ENCODE measurements at places on chromosomes 4 and X.

- no peak for DNase-seq
Measured at GRCh38 chr4:65617416-65617815, 52.9 kb downstream of the EPHA5 start.

GRCh38 chr4:105179539-105180401 lies 33.1 kb downstream of the TET2 start:
- no peak for DNase-seq

DNA sequence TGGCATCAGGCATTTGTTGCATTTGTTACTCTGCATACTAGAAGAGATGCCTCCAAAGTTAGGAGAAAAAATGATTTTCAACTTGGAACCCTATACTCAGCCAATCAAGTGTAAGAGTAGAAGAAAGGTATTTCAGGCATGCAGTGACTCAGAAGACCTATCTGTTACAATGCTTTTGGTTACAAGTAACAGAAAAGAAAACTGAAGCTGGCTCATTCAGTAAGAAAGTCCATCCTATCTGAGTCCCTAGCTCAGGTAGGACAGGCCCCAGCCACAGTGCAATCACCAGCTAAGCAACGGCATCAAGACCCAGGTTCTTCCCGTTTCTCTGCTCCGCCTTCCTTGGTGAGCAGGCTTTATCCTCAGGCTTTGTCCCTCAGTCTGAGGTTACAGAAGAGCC lies 23.3 kb downstream of the MECP2 start:
- DNase-seq: no peak

GRCh38 chr4:129328162-129328561 lies 232.2 kb downstream of the C4orf33 start:
- no peak for DNase-seq

GRCh38 chr4:68272380-68272779 lies 26.9 kb upstream of the TMPRSS11B start:
- no peak for DNase-seq

GRCh38 chrX:49193542-49193964 lies 6.4 kb downstream of the SYP start:
- DNase-seq: no peak

DNA sequence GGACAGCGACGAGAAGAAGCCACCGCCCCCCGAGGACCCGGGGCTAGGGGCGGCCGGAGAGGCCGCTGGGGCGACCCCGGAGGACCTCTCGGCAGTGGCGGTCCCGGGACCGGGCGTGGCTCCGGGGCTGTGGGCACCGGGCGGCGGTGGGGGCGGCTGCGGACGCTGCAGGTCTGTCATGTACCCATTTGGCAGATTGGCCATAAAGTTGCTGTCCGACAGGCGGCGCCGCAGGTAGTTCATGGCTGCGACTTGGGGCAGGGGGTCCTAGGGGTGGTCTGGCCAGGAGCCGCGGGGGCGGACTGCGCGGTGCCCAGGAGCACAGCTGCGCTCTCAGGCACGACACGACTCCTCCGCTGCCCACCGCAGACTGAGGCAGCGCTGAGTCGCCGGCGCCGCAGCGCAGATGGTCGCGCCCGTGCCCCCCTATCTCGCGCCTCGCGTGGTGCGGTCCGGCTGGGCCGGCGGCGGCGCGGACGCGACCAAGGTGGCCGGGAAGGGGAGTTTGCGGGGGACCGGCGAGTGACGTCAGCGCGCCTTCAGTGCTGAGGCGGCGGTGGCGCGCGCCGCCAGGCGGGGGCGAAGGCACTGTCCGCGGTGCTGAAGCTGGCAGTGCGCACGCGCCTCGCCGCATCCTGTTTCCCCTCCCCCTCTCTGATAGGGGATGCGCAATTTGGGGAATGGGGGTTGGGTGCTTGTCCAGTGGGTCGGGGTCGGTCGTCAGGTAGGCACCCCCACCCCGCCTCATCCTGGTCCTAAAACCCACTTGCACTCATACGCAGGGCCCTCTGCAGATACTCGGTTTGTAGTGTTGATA lies at the start of gene SYN1:
Gene SYN1, minus strand, starts transcription at position 372 of the 817 bp plus-strand sequence. Its CDS starts 129 bp downstream, at position 243.
- DNase-seq: peak; percentile 69

GRCh38 chr4:124123181-124123580 lies 589.4 kb downstream of the ANKRD50 start:
- no peak for DNase-seq

GRCh38 chrX:111336141-111336540 lies 65.9 kb upstream of the CAPN6 start:
- DNase-seq: no peak

GRCh38 chr4:37827030-37827685 lies 672 bp downstream of the PGM2 start:
- DNase-seq: no peak

- DNase-seq: no peak
Measured at GRCh38 chrX:146754268-146754667, 55.3 kb upstream of the CXorf51B start.

DNA sequence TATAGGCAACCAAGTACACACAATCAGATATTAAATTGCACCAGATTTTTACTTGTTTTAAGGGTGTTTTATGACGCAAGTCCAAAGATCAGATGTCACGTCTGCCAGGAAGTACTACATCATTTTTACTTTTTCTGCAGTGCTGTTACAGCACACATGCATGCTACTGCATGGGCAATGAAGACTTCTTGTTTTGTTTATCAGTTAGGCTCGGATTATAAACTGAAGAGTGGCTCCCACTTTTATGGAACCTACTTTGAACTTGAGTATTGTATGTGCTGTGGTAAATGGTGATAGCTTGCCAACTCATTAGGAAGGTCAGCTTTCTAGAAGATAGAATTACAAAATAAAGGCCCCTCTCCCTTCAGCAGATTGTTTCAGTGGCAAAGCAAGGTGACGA lies 131.6 kb downstream of the CEP135 start:
- DNase-seq: no peak

GRCh38 chr4:23388699-23389395 lies 501.0 kb downstream of the PPARGC1A start:
- DNase-seq: no peak

DNA sequence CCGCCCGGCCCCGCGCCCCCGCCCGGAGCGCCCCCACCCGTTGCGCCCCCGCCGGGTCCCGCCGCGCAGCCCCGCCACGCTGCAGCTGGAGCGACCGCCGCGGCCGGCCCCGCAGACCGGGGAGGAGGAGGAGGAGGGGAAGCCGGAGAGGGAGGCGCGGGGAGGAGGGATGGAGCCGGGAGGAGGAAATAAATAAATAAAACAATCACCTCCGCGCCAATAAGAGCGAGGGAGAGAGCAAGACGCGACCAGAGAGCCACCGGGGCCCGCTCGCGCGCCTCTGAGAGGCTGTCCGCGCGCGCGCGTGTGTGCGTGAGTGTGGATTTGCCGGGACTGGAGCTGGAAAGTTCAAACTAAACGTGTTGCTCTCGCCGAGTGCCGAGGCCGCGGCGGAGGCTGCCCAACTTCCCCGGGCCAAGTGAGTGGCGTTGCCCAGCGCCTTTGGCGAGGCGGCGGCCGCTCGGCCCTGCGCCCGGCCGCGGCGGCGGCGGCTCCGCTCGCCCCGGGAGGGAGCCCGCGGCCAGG lies 2184.4 kb upstream of the TENM3 start:
- no peak for DNase-seq

DNA sequence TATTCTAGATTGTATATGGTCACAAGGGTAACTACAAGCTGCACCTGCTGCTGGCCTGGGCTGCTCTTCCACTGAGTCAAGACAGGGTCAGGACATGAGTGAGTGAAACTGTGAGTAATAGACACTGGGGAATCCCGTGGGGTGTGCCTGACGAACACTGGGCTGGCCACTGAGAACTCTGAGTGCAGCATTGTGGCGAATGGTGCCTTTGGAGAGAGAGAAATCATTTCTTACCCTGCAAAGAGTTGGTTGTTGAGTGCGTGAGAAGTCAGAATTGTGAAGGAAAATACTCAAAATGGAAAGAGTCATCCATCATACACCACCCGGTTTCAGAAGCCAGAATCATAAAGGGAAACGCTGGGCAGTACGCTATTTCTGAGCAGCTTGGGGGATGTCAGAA lies 43.1 kb upstream of the LSM6 start:
- DNase-seq: no peak

Measured in effector memory CD4-positive, alpha-beta T cell (primary cell).